ENCODE measurements at places on chromosomes 2 and 18.

DNA sequence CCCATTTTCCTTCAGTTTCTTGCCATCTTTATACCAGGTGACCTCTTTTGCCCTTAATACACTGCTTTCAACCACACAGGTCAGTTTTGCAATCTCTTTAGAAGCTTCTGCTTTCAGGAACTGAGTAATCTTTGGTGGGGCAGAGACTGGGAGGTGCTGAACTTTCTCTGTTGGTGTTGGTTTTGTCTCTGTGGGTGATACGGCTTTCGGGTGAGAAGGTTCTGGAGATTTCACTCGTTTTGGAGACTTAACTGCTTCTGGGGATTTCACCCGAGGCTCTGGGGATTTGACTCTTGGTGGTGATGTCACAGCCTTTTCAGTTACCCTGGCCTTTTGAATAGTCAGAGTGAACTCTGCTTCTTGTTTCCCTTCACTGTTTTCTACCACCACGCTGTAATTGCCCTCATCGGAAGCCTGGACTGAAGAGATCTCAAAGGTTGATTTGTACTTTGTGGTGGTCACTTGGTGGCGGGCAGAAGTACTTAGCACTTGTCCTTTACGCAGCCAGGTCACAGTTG lies 50.4 kb downstream of the PLEKHA3 start:
- DNase-seq = no peak

DNA sequence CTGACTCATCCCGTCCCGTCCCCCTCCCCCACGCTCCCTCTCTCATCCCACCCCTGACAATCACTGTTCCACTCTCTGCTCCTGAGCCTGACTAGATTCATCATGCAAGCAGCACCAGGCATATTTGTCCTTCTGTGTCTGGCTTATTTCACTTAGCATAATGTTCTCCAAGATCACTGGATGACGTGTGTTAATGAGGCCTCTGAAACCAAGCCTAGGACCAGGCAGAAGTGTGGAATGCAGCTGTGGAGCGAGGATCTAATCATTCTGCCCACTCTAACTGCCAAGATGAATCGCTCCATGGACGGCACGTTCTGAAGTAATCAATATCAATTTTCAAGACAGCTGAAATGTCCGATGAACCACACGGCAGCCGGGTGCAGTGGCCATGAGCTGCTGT lies 122.4 kb upstream of the ZNF236 start:
- DNase-seq = no peak

- DNase-seq = no peak
These were observed 41.5 kb downstream of the YPEL5 start for GRCh38 chr2:30188292-30188691.

DNA sequence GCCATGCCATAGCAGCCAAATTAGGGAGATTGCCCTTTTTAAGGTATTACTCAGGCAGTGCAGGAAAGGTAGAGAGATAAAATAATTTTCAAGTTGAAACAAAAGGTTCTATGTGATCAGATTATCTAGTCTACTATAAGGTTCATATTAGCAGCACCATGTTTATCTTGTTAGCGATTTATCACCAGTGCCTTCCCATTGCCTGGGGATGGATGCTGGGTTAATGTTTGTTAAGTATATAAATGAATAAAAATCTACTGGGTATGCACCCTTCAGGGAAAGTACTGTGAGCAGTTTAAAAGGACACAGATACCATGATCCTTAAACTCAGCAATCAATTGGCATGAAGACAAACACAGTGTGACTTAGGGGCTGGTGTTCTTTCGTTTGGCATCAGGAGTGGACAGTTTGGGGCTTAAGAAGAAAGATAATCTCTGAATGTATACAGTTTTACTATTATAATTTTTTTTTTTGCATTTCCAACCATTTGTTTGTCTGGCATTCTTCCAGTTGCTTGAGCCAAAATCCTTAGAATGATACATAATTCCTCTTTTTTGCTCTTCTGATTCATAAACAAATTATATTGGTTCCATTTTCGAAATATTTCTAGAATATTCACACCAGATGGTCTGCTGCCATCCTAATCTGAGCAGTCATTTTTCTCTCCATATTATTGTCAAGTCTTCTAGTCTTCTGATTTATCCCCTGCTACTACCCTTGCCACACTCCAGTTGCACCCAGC lies 512.8 kb upstream of the SLC8A1 start:
- no peak for DNase-seq

- DNase-seq = peak; percentile 22
These were observed at the start of gene TOGARAM2 for GRCh38 chr2:28981016-28981441. Gene TOGARAM2, plus strand, starts transcription at chr2:28981298. Its CDS starts 13,537 bp downstream, at chr2:28994835.

GRCh38 chr2:133765658-133766057 lies 197.4 kb upstream of the NCKAP5 start:
- no peak for DNase-seq

- DNase-seq = no peak
These were observed 66.0 kb downstream of the KCTD18 start for GRCh38 chr2:200443916-200444315.

GRCh38 chr2:42742740-42743658 lies 20.9 kb downstream of the OXER1 start:
- no peak for DNase-seq

GRCh38 chr18:23634692-23635091 lies 28.0 kb downstream of the ANKRD29 start:
- DNase-seq = no peak

DNA sequence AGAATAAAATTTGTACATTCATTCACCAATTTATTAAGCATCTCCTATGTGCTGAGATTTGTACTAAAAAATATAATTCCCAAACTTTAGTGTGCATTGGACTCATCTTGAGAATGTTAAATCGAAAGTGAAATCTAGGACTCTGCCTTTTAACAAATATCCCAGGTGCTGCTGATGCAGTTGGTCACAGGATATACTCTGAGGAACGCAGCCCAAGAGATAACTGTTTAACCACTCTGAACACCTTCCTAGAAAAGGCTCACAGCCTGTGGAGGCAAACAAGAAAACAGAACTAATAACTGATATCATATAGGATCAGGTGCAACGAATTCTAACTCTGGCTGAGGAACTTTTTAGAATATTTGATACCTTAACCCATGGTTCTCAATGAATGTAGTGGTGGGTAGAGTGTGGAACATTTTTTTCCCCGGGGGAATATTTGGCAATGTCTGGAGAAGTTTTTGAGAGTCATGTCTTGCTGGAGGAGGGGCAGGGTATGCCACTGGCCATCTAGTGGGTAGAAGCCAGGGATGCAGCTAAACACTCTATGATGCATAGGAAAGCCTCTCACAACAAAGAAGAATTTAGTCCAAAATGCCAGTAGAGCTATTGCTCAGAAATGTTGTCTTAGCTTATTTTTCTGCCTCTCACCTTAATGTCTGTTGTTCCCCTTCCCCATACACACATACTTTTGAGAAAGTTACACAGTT lies 96.5 kb downstream of the EHBP1 start:
- no peak for DNase-seq

GRCh38 chr2:239225371-239225851 lies 175.4 kb downstream of the HDAC4 start:
- DNase-seq = no peak

DNA sequence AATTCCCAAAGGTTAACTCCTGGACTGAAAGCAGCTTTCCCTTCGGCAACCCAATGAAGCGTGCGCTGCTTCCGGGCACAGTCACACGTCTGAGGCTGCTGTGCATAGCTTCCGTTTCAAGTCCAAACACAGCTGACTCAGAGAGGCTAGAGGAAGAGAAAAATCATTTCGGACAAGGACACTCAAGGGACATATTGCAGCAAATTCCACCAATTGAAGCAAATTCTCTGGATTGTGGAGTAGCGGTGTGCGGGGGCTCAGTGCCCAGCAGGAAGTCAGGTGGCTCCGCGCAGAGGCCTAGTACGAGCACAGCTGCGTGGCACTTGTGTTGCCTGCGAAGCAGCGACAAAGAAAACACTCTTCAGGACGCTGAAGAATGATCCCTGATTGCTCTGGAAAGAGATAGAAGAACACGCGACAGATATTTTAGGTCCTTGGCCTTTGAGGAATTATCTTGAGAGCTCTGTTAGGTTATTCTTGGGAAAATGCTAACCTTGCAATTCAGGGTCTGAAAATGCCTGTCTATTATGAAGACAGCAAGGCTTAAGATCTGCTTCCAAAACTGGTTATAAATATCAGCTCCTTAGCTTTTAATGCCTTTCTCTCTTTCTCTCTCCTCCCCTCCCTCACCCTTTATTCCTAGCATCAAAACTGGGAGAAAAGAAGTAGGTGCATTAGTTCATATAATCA lies 352.6 kb upstream of the DLGAP1 start:
- DNase-seq = no peak

DNA sequence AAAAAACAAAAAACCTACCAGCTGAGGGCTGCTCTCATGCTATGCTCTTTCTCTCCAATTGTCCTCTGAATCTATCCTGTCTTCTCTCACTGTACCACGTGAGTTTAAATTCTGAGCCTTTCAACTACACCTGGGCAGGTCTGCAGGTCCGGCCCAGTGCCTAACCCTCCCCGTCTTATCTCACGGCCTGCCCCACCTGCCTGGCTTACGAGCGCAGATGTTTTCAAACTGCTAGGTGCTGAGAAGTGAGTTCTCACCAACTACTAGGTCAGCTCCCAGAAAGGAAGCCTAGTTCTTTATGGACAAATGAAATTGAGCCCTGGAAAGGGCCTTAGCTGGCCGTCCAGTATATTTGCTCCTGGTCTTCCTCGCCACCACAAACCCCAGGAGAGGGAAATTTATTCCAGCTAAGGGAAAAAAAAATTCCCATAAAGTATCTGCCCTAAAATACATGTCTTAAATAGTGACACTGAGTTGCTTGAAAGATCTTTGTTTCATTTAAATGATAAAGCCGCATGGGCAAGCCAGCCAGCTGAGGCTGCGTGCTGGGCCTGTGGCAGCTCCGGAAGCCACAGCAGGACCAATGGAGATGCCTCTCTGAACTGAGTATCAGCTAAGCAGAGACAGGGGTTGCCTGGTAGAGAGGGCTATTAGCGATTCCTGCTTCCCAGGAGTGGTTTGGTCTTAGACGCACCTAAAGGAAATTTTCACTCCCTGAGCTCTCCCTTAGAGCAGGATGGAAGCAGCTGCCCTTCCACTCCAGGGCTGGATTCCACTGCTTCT lies 92.5 kb upstream of the NCK2 start:
- DNase-seq = no peak

- DNase-seq = peak; percentile 72
These were observed 561.9 kb downstream of the GALR1 start for GRCh38 chr18:77811503-77811902.

DNA sequence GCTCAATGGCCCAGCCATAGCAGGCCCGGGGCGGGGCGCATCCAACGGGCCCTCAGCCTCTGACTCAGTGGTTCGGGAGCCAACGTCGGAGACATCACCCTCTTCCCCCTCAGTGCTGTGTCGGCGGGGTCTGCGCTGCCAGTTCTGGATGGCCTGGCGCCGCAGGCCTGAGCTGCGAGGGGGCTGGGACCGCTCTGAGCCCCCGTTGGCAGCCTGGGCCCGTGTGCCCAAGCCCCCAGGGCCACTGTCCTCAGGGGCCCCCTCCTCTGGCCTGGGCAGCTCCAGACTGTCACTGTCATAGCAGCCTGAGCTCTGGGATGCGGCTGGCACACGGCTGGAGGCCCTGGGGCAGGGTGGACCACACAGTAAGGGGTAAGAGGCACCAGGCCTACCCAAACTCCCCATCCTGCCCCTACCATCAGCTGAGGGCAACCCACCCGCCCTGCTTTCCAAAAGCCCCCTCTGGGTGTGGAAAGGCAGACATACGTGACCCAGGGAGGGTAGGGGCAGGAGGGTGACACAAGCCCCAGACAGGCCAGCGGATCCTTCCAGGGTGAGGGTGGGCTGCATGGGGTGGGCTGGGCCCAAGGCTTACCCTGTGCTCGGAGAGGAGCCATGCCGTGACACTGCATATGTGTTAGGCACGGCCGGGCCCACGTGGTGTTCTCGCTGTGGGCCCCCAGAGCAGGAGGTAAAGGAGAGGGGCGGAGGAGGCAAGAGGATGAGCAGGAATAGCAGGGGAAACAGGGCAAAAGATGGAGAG lies 18.8 kb downstream of the FBXO41 start:
- no peak for DNase-seq

DNA sequence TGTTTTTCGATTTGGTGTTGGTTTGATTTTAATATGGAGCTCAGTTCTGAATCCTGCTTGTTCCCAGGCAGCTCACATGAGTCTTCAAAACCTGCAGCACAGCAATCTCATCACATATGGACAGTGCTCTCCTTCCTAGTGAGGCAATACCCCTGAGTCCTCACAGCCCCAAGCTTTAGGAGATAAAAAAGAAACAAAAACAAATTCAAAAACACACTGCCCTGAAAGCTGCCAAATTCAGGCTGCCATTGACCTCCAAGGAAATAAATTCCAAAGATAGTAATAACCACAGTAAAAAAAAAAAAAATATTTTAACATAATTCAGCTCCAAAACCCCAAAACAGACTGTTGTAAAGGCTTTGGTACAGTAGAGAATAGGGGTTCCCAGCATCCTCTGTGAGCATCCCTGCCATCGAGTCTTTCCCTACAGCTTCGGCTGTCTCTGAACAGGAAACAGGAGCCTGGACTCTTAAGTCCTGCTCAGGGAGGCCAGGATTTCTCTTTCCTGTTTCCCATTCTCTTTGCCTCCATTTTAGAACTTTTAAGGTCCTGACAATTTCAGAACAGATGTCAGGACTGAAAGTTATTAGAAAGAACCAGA lies 14.7 kb upstream of the SP3 start:
- DNase-seq = no peak

GRCh38 chr2:117856415-117857210 lies 42.1 kb downstream of the DDX18 start:
- DNase-seq = no peak

DNA sequence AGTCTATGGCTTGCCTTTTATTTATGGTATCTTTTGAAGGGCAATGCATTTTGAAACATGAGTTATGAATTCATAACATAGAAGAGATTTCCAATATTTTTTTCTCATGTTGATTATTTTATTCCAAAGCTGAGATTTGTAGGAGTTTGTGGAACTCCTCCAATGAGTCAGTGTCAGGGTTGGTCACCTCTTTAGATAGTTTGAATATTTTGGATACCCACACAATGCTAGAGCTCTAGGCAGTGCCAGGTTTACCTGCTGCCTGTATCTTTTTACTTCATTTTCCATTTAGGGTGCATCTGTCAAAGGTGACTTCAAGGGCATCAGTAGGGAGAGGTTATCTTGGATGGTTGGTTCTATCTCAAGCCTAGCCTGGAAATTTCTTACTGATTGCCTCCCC lies 152.7 kb downstream of the CERS6 start:
- DNase-seq = no peak

DNA sequence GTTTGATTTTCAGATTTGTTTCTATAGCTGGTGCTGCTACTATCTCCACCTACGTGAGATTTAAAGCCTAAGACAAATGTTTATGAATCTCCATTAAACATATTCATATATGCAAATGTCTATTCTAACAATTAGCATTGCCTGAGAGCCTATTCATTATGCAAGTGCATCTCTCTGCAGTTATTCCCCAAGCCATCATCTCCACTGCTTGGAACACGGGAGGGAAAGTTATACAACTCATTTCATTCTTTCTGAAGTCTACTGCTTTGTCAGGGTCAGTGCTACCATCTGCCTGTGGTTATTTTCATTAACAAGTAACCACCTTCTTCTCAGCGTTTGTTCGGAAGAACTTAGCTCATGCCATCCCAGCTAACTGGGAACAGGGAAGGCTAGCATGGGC lies 188.8 kb upstream of the REV1 start:
- no peak for DNase-seq

DNA sequence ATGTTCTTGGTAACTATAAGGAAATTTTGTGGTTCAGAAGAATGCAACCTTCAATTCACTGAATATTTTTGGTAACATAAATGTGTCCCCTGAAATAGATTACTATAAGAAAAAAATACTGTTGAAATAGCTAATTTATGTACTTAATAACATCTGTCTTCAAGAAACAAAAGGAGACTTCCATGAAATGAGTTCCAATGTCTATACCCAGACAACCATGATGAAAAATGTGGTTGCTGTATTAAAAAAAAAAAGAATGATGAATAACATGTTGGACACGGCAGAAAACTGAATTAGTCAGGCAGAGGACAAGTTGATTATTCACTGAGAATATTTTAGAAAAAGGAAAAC lies 98.5 kb downstream of the TACR1 start:
- no peak for DNase-seq
